ENCODE measurements at places on chromosomes 3 and 15.

DNA sequence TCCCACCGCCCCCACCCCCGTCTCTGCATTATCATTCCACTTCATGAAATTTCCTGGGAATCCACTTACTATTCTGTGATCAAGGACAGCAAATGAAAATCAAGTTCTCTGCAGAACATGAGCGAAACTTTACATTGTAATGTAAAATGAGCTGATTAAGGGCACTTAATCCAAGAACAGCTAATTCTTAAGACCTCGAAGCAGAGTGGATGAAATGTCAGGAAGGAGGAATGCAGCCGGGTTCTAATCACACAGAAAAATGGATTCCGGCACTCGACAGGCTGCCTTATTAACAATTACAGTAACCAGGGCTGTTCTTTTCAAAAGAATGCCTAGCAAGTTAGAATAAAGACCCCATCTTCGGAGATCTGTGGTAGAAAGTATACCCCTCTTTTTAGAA lies 57.5 kb downstream of the RFTN1 start:
- DNase-seq, result no peak
- no peaks in the 10 kb centered on the region for H3K27me3 ChIP-seq
- H3K36me3 ChIP-seq, result no peaks in the 10 kb centered on the region
- H3K27ac ChIP-seq, result no peak overlapping the region

GRCh38 chr3:184711493-184712247 lies at the start of gene MAGEF1:
MAGEF1 (minus strand) TSS chr3:184712064; CDS start chr3:184711821, 243 bp downstream.
- no peaks in the 10 kb centered on the region for H3K27me3 ChIP-seq
- H3K27ac ChIP-seq, result peak within 1 kb of the TSS; percentile 94
- DNase-seq, result peak; percentile 78
- H3K4me1 ChIP-seq, result peaks cover 13% of the 10 kb centered on the region

GRCh38 chr3:152353578-152353977 lies 84.8 kb downstream of the MBNL1 start:
- no peak overlapping the region for H3K27ac ChIP-seq
- H3K4me3 ChIP-seq, result no peak overlapping the region
- H3K27me3 ChIP-seq, result no peaks in the 10 kb centered on the region
- no peak for DNase-seq
- no peaks in the 10 kb centered on the region for H3K4me1 ChIP-seq
- H3K36me3 ChIP-seq, result no peaks in the 10 kb centered on the region

- DNase-seq, result no peak
- H3K27ac ChIP-seq, result no peak overlapping the region
- H3K4me1 ChIP-seq, result peaks cover 14% of the 10 kb centered on the region
- no peaks in the 10 kb centered on the region for H3K36me3 ChIP-seq
- no peaks in the 10 kb centered on the region for H3K27me3 ChIP-seq
- no peak overlapping the region for H3K4me3 ChIP-seq
Measured at GRCh38 chr3:71443332-71443731, 140.2 kb downstream of the FOXP1 start.

DNA sequence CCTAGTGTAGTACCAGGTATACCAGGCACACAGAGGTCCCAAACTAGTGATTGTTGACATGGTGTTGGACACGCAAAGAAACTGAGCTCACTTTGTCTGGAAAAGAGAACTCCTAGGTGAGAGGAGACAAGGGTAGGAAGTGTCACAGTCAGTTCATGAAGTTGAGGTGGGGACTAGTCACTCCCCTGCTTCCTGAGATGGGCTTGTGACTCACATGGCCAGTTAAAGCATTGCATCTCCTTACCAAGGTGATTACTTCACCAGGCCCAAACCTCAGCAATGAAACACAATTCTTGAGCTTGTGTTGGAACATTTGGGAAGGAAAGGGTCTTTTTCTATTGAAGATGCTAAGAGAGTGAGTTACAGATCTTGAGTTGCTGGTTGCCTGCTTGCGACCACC lies 49.2 kb upstream of the RAD18 start:
- DNase-seq, result no peak
- no peaks in the 10 kb centered on the region for H3K36me3 ChIP-seq
- no peak overlapping the region for H3K4me3 ChIP-seq

- no peak overlapping the region for H3K27ac ChIP-seq
- no peaks in the 10 kb centered on the region for H3K27me3 ChIP-seq
- no peak for DNase-seq
- H3K36me3 ChIP-seq, result no peaks in the 10 kb centered on the region
- H3K4me3 ChIP-seq, result no peak overlapping the region
Measured at GRCh38 chr3:34852844-34853439, 786.4 kb upstream of the ARPP21 start.

All from trophoblast cell (in vitro differentiated cells and primary cell).